Testis (tissue), 5 donors: ENCODE measurements at places on chromosomes 1 and 21.

- no peaks in the 10 kb centered on the region for H3K36me3 ChIP-seq
- DNase-seq: no peak
- H3K27ac ChIP-seq: no peak overlapping the region
- no peaks in the 10 kb centered on the region for H3K27me3 ChIP-seq
- no peaks in the 10 kb centered on the region for H3K4me1 ChIP-seq
- H3K4me3 ChIP-seq: no peak overlapping the region
Observed at GRCh38 chr1:192270398-192270797, 46.4 kb upstream of the RGS21 start.

GRCh38 chr1:110011527-110012041 lies 22.8 kb upstream of the STRIP1 start:
- no peaks in the 10 kb centered on the region for H3K4me1 ChIP-seq
- H3K27ac ChIP-seq: no peak overlapping the region
- peak; percentile 33 for DNase-seq

GRCh38 chr21:43193651-43194302 lies 25.0 kb downstream of the CRYAA start:
- no peak overlapping the region for H3K4me3 ChIP-seq
- H3K36me3 ChIP-seq: no peaks in the 10 kb centered on the region
- H3K4me1 ChIP-seq: peaks cover 35% of the 10 kb centered on the region
- H3K27ac ChIP-seq: peak overlapping the region; percentile 65
- no peaks in the 10 kb centered on the region for H3K27me3 ChIP-seq

DNA sequence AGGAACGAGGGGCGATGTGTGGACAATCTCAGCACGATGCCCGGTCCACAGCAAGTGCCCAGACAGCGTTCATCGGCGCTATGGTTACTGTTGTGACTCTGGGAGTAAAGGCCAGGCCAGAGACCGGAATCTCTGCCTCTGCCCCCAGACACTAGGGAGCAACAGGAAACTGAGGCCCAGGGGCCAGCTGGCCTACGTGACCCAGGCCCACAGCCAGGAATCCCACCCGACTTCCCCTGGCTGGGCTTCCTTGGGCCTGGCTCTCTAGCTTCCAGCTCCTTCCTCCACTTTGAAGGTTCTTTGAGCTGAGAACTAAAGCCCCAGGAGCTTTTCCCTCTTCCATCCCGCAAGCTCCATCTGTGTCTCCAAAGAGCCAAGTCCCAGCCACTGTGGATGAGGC lies 4.6 kb downstream of the LRP8 start:
- peak overlapping the region; percentile 30 for H3K27ac ChIP-seq
- H3K4me1 ChIP-seq: peaks cover 34% of the 10 kb centered on the region
- DNase-seq: no peak
- H3K27me3 ChIP-seq: no peaks in the 10 kb centered on the region
- H3K4me3 ChIP-seq: no peak overlapping the region

- H3K27me3 ChIP-seq: no peaks in the 10 kb centered on the region
- DNase-seq: no peak
- H3K27ac ChIP-seq: no peak overlapping the region
- H3K36me3 ChIP-seq: no peaks in the 10 kb centered on the region
- H3K4me1 ChIP-seq: no peaks in the 10 kb centered on the region
Observed at GRCh38 chr1:234515411-234515810, 36.4 kb upstream of the TARBP1 start.

DNA sequence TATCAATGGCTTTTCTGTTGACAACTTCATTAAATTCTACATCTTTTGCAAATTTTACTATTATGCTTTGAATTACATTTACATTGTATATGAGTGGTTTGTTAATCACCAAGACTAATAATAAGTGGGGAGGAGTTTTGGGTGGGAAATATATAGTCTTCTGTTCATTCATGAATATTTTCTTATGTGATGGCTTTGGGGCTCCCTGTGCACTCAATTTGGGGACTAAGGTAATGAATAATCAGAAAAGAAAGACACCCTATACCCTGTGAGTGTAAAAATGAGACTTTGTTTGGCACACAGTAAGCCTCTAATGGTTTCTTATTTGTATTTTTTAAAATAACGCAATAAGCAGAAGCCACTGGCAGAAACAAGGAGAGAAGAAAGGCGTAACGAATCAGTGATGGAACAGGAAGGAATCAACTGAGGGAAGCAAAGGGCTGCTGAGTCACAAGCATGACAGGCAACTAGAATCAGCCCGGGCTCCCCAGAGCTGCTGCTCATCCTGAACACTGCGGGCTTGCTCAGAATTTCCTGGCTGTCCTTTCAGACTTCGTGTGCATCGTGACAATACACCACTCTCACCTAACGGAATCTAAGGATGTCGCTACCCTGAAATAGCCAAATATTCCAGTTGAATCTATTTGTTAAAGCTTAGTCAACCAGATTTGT lies 20.8 kb upstream of the RGS2 start:
- no peaks in the 10 kb centered on the region for H3K4me1 ChIP-seq
- no peaks in the 10 kb centered on the region for H3K27me3 ChIP-seq
- H3K36me3 ChIP-seq: no peaks in the 10 kb centered on the region
- no peak overlapping the region for H3K4me3 ChIP-seq
- peak; percentile 51 for DNase-seq
- H3K27ac ChIP-seq: no peak overlapping the region

DNA sequence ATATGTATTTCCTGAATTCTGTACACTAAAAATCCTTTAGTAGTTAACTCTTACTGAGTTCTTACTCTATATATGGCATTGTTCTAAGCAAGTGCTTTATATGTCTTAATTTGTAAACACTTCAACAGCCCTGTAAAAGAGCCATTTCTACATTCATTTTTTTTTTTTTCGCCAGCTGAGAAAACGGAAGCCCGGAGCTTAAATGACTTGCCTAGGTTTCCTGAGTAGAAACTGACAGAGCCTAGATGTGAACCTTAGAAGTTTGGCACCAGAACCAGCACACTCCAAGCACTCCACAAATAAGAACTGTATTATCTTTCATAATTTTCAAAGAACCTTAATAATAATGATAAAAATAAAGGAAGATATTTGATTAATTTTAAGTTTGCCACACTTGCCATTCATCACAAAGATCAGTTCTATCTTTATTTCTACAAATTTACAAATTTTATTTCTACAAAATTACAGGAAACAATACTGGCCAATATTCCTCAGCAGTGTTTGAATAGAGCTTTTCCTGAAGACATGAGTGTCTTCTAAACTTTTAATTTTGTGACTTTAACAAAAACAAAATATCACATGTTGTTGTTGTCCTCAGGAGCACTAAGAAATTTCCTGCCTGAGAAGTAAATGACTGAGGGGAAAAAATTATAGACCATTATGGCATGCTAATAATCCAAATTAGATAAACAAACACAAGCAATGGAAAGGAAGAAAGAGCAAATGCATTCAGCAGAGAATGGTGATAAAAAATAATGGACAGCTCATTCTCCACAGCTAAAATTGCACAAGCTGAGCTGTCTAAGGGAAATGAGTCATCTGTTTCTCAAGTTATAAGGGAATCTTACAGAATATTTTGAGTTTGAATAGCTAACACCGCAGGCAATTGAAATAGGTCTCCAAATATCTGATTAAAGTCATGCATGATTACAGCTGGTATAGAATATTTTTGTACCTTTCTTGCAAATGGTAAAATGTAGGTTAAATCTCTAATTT lies 71.2 kb downstream of the DPYD start:
- H3K4me3 ChIP-seq: no peak overlapping the region
- H3K27me3 ChIP-seq: no peaks in the 10 kb centered on the region
- no peak for DNase-seq
- no peaks in the 10 kb centered on the region for H3K4me1 ChIP-seq

GRCh38 chr1:56511364-56511763 lies 68.0 kb downstream of the PLPP3 start:
- peaks cover 9% of the 10 kb centered on the region for H3K4me1 ChIP-seq
- H3K27me3 ChIP-seq: no peaks in the 10 kb centered on the region
- H3K36me3 ChIP-seq: no peaks in the 10 kb centered on the region
- no peak overlapping the region for H3K27ac ChIP-seq

- DNase-seq: no peak
- H3K4me1 ChIP-seq: peaks cover 21% of the 10 kb centered on the region
- H3K4me3 ChIP-seq: no peak overlapping the region
Observed at GRCh38 chr1:16387201-16388188, 20.5 kb downstream of the SZRD1 start.

DNA sequence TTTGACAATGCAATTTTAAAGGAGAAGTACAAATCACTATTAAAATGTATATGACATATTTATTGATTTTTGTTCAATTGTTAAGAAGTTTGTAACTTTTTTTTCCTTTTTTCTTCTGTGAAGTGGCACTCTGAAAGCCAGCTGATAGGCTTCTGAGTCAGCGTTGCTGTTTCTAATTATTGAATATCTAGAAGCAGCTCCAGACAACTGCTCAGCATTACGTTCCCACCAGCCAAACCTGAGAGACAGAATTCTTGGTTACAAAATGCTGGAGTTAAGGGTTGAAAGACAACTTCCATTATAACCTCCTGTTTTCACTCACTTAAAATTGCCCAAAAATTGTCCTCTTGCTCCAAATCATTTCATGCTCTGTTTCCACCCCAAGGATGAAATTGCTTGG lies 31.4 kb upstream of the LMX1A start:
- no peak for DNase-seq
- no peaks in the 10 kb centered on the region for H3K36me3 ChIP-seq

DNA sequence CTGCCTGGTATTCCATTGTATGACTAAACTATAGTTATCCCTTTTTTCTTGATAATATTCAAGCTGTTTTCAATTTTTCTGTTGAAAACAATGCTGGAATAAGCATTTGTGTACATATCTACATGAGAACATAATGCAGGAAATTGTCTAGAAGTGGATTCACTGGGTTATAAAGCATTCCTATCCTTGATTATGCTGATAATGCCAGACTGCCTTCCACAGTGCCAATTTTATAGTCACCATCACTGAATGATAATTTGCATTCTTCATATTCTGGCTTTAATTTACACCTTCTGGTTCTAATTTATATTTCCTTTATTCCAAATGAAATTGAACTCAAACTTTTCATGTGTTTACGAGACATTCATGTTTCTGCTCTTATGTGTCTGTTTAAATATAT lies 651.0 kb upstream of the PLXNA2 start:
- H3K27ac ChIP-seq: no peak overlapping the region
- H3K27me3 ChIP-seq: no peaks in the 10 kb centered on the region
- H3K4me1 ChIP-seq: no peaks in the 10 kb centered on the region
- no peaks in the 10 kb centered on the region for H3K36me3 ChIP-seq
- H3K4me3 ChIP-seq: no peak overlapping the region

GRCh38 chr1:4468804-4469514 lies 185.4 kb upstream of the AJAP1 start:
- peaks cover under 1% of the 10 kb centered on the region for H3K4me1 ChIP-seq
- H3K36me3 ChIP-seq: no peaks in the 10 kb centered on the region
- no peak for DNase-seq
- H3K27ac ChIP-seq: no peak overlapping the region

DNA sequence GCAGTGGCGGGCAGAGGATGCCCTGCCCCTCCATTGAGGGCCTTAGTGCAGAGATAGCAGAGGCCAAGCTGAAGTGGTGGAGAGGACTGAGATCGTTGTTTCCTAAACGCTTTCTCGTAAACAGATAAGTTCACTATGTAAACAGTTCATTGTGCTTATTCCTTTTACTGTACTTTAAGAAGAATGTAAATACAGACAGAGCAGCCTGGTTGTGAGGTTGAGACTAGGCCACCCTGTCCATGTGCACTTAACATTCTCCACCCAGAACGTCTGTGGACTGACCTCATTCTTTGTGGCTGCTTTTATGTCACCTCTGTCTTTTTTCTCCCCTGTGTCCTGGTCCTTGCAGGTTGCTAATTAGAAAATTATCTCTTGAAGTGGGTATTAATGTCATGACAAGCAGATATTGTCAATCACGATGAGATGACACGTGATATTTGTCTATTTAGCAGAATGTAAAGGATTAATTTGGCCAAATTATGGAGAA lies 8.5 kb downstream of the CENPS start:
- peak overlapping the region; percentile 41 for H3K27ac ChIP-seq
- peaks cover 24% of the 10 kb centered on the region for H3K4me1 ChIP-seq
- DNase-seq: no peak
- H3K4me3 ChIP-seq: no peak overlapping the region
- no peaks in the 10 kb centered on the region for H3K27me3 ChIP-seq
